Amniotic stem cell (primary cell): ENCODE measurements at places on chromosomes 11 and 22.

DNA sequence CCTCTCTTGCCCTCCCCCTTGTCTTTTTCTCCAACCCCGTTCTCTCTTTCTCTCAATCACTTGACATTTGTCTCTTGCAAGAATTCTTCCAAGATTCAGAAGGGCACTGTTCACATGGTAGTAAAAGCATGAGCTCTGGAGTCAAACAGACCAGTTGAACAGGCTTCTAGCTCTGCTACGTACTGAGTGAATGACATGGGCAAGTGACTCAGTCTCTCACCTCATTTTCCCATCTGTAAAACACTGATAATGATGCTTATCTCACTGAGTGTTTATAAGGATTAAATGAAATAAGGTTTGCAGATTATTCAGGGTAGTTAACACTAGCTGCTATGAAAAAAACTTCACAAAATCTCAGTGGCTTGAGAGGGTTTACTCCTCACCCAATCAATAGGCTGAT, 5.9 kb upstream of the IL10RA start:
- DNase-seq = no peak

DNA sequence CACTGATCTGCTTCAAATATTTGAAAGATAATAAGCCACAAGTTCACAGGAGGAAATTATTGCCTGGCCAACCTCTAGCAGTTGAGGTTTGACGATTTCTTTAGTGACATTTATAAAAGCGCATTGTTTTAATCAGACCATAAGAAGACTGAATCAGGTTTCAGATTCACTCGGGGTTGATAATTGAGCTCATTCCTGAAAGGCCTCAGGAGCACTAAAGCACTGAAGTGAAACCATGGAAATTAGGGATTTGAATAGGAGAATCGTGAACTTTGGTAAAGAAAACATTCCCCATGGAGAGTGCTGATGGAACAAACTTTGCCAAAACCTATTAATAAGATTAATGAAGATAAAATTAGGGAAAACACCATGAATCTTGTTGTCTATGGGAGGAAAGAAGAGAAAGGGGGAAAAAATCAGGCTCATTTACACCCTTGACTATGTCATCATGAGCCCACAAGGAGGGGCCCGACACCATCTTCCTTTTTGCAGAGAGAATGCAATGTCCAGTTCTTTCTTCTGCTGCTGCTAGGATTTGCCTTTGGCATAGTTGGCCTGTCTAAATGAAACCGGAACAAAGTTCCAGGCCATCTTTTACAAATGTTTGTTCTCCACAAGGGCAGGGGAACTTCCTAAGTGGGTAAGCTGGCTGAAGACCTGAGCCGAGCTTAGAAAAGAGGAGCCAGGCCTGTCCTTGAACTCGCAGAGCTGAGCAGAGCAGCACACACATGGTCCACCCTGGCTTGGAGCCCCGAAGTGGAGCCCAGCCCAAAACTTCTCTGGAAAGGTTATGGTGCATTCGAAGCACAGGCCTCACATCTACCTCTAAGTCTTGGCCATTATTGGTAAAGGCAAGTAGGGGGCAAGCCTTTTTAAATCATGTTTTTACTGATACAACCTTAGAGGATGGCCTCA, 56.1 kb upstream of the EIF3M start:
- DNase-seq = no peak

GRCh38 chr22:46178755-46179505, 28.6 kb downstream of the PPARA start:
- no peak for DNase-seq

- no peak for DNase-seq
Observed at GRCh38 chr11:134159652-134160051, 64.1 kb downstream of the NCAPD3 start.

GRCh38 chr11:6642957-6643356, 12.7 kb downstream of the DCHS1 start:
- no peak for DNase-seq

DNA sequence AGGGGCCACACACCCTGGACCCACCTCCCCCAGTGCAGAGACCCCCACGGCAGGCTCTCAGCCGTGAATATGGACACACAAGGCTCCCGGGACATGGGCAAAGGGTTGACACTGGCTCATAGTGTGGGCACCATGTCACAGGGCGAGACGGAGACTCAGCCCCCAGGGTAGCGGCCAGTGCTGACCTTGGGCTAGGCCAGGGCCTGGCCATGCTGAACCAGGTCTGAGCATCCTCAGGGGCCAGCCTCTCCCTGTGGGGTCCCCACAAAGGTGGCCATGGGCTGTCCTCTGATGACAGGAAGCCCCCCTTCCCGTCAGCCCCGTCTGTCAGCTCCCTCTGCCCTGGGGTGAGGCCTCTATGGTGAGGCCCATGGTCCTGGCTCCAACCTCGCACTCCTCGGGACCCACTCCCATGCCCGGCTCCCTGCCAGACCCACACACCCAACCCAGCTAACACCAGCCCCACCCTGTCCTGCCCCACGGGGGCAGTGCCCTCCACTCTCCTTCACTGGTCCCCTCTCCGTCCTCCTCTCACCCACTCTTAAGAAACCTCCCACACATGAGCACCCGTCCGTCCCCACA, 19.0 kb upstream of the PRODH start:
- DNase-seq = no peak

DNA sequence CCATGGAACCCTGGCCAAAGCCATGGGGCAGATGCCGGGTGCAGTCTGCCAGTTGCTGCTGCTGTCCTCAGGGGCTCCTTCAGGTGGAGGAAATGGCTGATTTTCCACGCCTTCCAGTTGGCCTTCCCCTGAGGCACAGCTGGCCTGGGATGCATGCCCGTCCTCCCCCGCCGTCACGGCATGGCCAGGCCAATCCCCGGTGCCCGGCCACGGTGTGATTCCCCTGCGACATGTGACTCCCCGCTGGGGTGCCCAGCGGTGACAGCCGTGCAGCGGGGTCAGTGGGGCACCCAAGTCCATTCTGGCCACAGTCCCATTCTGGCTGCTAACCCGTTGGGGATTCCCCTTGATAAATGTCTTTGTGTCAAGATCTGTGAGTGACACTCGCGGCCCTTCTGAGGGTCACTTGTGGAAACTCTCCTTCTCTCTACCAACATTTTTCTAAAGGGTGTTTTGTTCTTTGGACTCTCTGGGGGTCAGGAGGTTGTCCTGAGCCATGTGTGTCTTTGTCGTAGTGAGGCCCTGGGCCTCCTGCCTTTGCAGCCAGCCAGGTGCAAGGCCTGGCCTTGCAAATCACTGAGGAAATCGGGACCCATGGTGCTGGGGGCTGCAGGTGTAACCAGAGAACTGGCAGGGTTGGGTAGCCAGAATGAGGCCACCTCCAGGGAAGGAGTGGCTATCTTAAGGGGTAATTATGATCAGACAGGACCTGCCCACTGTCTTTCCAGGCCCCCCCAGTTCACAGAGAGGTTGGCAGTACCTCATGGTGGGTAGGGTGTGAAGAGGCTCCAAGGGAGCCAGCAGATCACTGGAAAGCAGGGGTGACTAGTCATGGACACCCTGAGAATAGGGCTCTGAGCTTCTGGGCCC, 37.1 kb downstream of the KCNQ1OT1 start:
- no peak for DNase-seq
